Activated CD8-positive, alpha-beta memory T cell treated with anti-CD3 and anti-CD28 coated beads for 4 hours (primary cell): ENCODE measurements at places on chromosomes 2 and 18.

- no peak for DNase-seq
These were observed 181.9 kb upstream of the CDH7 start for GRCh38 chr18:65568866-65569265.

DNA sequence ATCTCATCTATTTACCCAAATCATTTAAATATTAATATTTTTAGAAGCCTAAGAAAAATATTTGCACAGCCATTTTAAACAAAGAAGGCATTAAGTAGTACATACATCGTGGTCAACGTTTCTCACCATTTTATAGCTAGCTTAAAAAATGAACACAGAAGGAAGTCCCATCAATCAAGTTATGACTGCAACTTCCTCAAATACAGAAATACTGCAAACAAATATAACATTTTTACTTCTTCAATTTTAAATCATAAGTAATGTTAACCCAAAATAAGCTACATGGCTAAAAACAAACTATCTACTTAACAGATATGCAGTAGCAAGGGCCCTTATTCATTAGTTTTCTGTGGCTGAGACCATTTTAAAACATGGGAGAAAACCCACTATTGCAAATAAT, 30.6 kb downstream of the ITSN2 start:
- DNase-seq: no peak

DNA sequence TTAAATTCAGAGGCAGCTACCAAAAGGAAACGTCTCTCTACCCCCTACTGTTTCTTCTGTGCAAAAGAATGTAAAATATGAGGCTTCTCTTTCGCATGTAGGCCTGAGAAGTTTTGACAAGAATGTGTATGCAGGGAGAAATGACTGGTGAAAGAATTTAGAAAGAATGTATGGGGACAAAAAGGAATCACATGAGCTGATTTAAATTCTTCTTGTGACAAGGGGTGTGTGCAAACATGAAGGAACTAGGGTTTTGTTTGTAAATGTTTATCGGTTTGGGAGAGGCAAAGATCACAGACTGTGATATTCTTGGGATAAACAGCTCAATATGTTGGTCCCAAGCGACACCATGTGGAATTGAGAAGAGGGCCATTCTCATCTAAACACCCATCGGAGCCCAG, 345.2 kb upstream of the VRK2 start:
- no peak for DNase-seq

GRCh38 chr2:178074123-178075005, 1.8 kb upstream of the PDE11A start:
- DNase-seq: no peak

DNA sequence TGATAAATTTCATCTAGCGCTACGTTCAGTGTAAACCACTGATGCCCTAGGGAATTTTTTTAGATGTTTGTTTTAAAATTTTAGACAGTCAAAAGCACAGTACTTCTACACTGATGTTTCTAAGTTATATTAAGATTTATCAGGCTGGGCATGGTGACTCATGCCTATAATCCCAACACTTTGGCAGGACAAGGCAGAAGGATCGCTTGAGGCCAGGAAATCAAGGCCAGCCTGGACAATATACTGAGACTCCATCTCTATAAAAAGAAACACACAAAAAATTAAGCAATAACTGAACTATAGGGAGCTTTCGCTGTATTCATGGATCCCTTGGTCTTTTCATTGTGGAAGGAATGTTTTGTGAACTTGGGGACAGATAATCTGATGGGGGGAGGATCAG, 50.6 kb upstream of the MAPRE2 start:
- no peak for DNase-seq

DNA sequence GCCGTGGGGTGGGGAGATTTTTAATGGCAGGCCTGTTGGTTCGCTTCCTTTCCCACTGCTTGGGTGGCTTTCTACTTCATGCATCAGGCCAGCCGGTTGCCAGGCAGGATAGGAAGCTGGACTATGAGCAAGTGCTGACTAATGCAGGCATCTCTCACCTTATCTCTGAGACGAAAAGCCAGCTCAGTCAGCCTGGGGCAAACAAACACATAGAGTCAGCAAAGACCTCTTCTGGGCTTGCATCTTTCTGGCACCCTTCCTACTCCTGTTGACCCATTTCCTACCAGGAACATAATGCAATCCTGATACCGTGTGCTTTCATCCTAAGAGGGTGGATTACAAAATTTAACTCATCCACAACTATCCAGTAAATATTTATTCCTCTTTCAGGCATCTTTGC, 416.6 kb upstream of the MEX3C start:
- DNase-seq: no peak

DNA sequence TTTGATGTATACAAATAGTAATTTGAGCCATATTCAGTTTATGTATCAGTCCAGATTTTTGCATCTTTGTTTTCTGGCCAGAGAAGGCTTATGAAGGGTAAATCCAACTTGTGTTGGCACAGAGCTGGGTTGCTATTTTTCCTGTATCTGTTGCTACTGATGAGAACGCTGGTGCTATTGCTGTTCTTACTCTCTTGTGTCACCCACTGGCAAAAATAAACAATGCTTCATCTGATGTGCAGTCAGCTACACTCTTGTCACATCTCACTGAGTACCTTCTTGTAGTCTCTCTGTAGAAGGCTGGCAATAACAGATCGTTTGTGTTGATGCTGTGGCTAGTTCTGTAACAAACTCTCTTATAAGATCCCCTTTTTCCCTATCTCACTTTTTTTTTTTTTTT, 323.4 kb downstream of the CDH19 start:
- DNase-seq: no peak

DNA sequence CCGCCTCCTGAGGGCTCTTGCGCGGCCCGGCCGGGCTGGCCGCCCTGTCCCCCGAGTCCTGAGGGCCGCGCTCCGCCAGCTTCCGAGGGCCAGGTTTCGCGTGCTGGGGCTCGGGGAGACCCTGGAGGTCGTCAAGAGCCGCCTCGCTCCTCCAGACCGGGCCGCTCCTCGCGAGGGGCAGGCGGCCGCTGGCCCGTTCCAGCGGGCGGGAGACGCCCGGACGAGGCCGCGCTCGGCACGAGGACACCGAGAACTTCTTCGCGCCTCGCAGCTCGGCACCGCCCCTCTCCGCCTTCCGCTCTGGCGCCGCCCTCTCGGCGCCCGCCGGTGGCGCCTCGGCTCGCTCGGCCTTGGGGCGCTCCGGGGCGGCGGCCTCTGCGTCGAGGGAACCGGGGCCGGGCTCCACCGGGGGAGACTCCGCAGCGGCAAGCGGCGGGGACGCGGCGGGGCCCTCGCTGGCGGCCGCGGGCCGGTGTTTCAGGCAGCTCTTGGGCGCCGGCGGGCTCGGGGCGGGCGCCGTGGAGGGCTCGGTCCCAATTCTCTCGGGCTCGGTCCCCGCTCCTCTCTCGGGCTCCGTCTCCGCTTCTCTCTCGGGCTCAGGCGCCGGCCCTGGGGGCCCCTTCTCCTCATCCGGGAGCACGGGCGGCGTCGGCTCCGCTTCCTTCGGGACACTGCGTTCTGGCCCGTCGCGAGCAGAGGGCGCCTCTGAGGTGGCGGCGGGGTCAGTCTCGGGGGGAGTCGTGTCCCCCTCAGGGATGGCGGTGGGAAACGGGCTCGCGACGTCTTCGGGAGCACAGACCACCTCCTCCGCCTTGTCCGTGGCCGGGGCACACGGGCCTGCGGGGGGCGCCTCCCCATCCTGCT, 91.6 kb upstream of the MGAT4A start:
- DNase-seq: peak; percentile 27

- DNase-seq: no peak
These were observed 159.6 kb downstream of the RND3 start for GRCh38 chr2:150327564-150328489.

- DNase-seq: no peak
These were observed 180.6 kb downstream of the MREG start for GRCh38 chr2:215832791-215833190.

DNA sequence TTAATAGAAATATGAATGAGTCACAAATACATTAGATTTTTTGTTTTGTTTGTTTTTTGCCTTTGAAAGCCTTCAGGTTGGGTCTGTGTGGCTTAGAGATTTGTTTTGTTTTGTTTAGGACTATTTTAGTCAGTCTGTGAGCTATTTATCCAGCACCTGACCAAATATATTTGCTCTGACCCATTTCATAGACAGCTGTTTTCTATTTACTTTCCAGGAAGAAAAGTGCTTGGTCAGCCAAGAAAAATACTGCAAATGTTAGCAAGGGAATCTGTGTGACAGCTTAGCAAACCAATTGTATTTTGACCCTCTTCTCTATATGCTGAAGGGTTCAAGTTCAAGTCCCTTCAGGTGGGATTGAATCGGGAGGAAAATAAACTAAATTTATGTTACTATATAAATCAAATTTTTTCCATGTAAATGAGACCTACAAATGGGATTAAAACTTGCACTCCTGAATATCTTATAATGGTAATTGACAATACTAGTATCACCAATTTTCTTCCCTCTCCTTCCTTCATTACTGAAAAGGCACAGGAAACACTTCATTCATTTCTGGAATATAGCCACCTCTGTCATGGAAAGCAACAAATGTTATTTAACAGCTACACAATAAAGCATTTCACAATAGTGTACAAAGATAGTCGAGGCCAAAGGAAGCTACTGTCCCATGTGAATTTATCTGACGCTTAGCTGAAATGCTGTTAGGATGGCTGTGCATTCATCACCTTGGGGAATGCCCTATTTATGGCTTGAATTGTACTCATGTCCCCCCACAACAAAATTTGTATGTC, 23.1 kb upstream of the KLF7 start:
- no peak for DNase-seq

DNA sequence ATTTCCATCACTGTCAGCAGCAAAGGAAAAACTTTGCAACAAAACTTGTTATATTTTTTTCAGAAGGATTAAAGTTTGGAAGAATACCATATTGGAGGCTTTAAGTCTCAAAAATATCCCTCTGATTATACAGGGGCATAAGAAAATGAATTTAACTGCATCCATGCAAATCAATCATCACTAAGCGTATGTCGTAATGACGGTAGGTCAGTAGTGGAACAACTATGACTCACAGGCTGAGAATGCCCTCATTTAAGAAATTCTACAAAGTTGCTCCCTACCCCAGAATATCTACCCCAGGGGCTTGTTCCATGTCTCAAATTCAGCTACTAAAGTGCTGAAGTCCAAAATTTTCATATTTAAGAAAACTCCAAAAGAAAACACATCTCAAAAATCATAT, 12.5 kb upstream of the NAB1 start:
- DNase-seq: no peak

- no peak for DNase-seq
These were observed 235.9 kb downstream of the TFCP2L1 start for GRCh38 chr2:121049131-121049530.

- no peak for DNase-seq
These were observed 174.5 kb downstream of the MAIP1 start for GRCh38 chr2:200129721-200130462.

- DNase-seq: no peak
These were observed 865.5 kb downstream of the TMEM182 start for GRCh38 chr2:103627301-103627700.

GRCh38 chr2:206176121-206176520, 16.4 kb downstream of the EEF1B2 start:
- DNase-seq: no peak

DNA sequence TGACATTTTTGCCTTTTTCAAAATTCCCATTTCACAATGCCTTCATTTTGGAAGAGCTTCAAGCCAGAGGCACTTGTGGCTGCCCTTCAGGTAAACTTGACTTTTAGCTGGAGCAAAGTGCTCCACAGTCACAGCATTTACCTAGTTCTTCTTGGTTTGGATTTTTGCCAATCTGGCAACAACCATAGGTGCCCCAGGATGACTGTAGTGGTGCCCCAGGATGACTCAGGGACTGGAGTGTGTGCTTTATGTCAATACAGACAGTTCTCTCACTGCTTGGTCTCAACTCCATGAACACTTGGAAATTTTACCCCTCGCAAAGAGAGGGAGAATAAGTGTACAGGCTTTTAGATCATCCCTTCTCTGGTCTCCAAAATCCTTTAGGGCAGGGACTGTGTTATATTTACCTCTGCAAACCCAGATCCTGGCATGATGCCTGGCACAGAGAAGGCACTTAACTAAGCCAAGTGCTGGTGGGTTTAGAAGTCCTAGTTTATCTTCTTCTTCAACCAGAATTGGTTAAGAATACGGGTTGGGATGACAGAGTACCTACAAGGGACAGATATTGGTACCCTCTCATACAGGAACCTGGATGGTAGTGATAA, 15.3 kb upstream of the PTPN4 start:
- DNase-seq: no peak

GRCh38 chr18:54229421-54230059, 5.1 kb upstream of the MBD2 start:
- DNase-seq: no peak

- no peak for DNase-seq
These were observed 63.4 kb upstream of the ADAM23 start for GRCh38 chr2:206379886-206380285.

- DNase-seq: no peak
These were observed 385.0 kb upstream of the KLHL29 start for GRCh38 chr2:22999951-23000350.

DNA sequence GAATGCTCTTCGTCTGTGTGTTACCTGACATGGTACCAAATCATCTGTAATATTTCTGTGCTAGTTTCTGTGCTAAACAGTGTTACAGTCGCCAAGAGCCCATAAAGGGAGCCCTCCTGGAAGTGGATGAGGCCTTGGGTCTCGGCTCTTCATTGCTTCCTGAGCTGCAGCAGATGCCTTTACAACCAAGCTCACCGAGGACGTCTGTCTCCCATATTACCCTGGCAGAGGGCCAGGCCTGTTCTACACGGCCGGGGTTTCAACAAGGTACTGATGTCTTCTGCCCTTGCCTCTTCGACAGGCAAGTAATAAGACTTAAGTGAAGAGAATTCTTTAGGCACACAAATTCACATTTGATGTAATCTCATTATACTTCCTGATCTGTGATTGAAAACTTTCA, 16.8 kb downstream of the RPL31 start:
- no peak for DNase-seq
